ENCODE measurements at places on chromosomes 16 and 17.

GRCh38 chr16:72042157-72042660, 12.1 kb upstream of the HP start:
- DNase-seq: no peak

DNA sequence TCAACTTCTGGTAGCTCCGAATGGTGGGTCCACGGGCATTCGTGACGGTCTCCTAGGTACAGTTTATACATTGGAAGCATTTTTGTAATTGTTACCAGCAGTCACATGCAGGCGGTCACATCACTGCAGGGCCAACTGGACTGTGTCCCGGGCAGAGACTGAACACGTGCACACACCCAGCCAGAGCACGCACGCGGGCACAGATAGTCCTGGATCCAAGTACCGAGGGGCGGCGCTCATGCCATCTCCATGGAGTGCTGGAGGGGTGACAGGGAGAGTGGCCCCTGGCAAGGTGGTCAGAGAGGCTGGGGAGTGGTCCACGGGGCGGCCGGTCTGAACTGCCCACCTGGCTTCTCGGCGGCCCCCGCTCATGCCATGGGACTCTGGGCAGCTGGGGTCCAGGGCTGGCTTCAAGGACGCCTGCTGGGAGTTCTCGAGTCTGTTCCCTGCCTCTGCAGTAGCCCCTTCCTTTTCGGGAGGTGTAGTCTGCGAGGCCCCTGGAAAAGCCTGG, 34.2 kb downstream of the BAIAP2 start:
- DNase-seq: no peak

GRCh38 chr16:9095656-9096397, 4.4 kb downstream of the HAPSTR1 start:
- DNase-seq: no peak

GRCh38 chr16:23072769-23073549, 76.3 kb downstream of the USP31 start:
- DNase-seq: no peak

DNA sequence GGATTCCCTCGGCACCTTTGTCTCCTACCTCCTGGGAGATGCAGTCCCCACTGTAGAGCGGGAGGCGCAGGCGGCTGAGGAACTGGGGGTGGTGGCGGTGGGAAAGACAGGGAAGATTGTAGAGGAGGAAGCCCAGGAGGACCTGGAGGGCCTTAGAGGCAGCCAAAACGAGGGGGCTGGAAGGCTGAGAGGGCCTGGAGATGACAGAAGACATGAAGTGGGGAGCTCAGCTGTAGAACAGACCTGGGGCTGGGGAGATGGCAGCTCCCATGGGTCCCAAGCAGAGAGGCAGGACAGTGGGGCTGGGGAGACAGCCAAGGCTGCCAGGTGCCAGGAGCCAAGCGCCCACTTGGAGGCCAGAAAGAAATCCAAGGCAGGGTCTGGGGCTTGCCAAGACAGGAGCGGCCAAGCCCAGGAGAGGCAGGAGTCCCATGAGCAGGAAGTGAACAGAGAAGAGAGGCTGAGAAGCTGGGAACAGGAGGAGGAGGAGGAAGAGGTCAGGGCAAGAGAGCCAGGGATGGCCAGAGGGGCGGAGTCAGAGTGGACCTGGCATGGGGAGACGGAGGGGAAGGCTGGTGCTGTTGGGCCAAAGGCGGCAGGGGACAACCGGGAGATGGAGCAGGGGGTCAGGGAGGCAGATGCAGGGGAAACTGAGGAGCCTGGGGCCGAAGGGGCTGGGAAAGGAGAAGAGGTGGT, 803 bp downstream of the APOBR start:
- DNase-seq: no peak

- no peak for DNase-seq
These were observed 9.1 kb downstream of the CACNA1G start for GRCh38 chr17:50569592-50569991.

DNA sequence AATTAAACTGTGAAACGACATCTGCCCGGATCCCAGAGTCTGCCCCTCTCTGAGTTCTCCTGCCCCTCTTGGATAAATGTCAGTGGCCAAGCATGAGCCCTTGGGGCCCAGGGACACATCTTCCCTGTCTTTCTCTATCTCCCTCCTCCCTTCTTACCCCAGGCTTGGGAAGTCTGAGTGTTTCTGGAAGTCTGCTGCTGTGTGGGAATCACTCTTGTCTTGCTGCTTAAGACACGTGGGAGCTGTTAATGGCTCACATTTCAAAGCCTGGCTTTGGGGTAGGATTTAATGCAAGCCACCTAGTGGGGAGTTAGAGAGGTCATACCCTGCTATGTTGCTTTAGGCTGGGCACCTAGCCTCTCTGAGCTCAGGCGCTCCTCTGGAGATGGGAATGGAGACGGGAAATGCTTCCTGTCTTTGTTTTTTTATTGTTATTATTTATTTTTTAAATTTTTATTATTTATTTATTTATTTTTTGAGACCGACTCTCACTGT, 218.5 kb upstream of the CIBAR2 start:
- DNase-seq: peak; percentile 80

DNA sequence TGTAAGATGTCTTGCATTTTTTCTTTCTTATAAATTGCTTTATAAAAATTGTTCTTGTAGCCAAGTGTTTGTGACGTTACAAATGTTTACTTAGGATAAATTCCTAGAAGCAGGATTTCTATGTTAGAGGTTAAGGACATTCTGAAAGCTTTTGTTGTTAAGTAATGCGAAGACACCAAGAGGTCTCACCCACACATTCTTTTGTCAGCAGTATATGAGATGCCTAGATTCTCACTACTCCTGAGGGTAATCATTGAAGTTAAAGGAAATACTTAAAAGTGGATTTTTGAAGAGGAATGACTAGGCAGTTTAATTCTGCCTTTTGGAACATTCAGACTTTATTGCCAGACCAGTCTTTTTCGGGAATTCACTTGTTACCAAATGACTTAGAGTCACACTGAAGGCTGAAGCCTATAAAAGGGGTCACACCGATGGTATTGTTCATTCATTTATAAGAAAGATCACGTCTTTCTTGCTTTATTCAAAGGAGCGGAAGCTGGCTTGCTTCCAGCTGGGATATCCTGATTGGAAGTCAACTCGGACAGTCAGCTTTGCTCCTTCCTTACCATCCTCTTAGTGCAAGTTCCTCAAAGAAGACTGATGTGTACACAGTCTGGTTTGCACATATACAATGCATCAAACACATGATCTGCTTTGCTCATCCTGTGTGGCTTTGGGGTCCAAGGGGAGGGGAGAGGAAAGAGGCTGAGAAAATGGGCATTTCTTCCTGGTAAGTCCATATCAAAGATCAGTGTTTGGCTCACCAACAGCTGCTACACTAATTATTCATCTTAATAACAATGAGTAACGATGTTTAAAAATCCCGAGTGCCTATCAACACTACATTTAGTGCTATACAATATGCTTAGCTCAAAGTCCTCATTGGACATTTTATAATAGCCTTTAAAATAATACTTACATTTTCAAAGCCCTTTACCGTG, 160.0 kb downstream of the MAP2K6 start:
- DNase-seq: no peak

- no peak for DNase-seq
These were observed 29.9 kb upstream of the PAFAH1B1 start for GRCh38 chr17:2563543-2563942.

DNA sequence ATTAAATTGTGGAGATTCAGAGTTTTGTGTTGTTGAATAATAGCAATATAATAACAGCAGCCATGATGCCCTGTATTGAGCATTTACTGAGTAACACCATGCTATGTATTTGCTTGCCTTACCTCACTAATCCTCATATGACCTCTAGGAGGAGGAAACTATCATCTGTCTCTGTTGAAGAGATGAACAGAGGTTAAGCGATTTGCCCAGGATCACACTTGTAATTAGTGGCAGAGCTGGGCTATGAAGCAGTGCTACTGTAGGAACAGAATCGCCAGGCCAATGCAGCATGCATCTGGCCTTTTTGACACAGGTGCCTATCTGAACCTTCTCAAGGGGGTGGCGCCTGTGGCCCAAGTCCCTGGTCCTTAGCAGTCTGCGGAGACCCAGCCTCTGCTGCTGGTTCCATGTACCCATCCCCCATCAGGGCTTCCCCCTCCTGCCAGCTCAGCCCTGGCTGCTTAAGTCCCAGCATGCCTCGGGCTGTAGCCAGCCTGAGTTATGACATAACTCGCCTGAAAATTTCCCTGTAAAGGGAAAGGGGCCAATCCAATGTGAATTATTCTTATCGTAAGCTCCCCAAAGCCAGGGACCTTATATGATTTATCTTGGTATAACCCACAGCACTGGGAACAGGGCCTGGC, 50.4 kb upstream of the HS3ST2 start:
- no peak for DNase-seq

GRCh38 chr17:79337053-79337452, 262.4 kb downstream of the ENGASE start:
- DNase-seq: no peak

- DNase-seq: no peak
These were observed 48.7 kb downstream of the SF3B3 start for GRCh38 chr16:70572050-70572925.

DNA sequence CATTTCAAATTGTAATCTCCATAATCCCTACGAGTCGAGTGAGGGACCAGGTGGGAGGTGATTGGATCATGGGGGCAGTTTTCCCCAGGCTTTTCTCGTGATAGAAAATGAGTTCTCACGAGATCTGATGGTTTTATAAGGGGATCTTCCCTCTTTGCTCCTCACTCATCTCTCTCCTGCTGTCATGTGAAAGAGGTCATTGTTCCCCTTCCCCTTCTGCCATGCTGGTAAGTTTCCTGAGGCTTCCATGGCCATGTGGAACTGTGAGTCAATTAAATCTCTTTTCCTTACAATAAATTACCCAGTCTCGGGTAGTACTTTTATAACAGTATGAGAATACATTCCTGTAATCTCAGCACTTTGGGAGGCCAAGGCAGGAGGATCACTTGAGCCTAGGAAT, 76.7 kb upstream of the MARCHF10 start:
- DNase-seq: no peak

DNA sequence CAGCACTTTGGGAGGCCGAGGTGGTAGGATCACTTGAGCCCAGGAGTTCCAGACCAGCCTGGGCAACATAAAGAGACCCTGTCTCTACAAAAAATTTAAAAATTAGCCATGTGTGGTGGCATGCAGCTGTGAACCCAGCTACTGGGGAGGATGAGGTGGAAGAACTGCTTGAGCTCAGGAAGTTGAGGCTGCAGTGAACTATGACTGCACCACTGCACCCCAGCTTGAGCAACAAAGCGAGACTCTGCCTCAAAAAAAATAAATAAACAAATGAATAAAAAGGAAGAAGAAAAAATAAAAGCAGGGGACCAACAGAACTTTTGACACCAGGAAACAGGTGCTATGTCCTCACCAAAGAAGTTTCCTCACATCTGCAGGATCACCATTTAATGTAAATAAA, 14.2 kb downstream of the TERF2 start:
- no peak for DNase-seq

DNA sequence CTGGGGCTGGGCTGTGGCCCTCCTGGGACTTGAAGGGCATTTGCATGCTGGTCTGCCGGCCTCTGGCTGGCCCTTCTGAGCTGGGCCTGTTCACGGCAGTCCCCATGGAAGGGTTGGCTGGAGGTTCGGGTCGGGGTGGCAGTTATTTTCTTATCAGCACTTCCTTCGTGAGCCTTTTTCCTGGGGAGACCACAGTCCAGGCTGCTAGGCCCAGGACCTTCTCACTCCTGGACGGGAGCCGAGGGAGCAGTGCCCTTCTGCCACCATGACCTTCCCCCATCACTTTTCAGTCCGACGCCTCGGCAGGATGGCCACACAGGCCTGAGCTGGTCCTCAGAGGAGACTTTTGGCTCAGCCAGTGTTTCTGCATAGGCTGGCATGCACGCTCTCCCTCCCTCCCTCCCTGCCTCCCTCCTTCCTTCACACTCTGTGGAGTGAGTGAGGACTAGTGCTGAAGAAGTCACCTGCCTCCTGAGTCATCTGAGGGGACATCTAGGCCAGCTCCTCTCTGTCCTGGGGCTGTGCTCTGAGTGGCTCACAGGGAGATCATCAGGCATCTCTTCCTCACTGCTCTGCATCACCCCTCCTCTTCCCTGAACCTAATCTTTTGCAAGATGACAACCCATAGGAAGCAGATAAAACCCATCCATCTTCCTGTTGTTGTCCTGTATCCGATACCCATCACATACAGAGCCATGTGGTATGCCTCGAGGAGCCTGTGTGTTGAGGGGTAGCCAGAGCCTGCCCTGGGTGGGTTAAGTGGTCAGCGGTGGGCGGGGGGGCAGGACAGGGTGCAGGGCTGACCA, 109.7 kb downstream of the RAP1GAP2 start:
- DNase-seq: no peak

DNA sequence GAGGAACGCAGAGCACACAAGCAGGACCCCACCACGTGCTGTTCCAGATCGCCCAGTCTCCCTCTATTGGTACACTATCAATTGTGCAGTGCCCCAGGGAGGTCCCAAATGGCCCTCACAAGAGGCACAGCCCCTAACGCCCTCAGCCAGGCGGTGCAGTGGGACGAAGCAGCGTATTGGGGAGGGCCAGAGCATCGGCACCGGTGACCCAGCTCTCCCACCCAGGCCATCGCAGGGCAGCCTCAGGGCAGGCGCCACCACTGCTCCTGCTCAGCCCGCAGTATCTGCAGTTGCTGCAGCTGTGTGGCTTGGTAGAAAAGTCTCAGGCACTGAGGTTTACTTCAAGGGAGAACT, 5.9 kb upstream of the FAAP100 start:
- no peak for DNase-seq

DNA sequence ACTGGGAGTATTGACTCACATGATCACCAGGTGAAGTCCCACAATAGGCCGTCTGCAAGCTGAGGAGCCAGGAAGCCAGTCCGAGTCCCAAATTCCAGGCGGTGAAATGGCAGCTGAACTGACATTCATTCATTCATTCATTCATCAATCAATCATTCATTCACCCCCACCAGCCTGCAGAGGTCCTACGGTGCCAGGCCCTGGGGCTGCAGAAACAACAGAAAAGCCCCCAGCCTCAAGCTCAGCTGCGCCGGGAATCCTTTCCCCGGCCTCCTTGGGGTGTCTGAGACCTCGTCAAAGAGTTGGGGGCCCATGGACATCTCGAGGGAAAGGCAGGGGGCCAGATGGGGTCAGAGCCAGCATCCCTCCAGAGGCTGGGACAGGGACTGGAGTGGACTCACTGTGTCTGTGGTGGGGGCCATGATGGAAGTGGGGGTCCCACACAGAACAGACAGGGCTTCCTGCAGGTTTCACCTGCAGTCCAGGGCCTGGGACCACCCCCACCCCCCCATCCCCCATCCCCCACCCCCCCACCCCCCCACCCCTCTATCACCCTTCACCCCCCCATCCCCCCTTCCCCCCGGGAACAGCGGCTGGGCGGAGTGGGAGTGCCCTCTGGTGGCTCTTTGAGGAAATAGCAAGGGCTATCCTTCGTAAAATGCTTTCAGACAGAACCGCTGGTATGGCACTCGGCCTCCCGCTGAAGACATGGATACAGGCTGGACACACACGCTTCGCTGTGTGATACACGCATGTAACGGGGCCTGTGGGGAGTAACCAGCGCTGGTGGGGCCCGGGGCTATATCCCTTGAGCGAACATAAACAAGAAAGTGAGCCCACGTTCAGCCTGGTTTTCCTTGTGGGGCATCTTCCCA, 8.5 kb upstream of the ZC3H18 start:
- DNase-seq: no peak

GRCh38 chr17:38572669-38573365, 32.9 kb downstream of the SRCIN1 start:
- no peak for DNase-seq

Measured in H54 (cell line).